Lung (tissue), 17 donors: ENCODE measurements at places on chromosomes 5 and 9.

DNA sequence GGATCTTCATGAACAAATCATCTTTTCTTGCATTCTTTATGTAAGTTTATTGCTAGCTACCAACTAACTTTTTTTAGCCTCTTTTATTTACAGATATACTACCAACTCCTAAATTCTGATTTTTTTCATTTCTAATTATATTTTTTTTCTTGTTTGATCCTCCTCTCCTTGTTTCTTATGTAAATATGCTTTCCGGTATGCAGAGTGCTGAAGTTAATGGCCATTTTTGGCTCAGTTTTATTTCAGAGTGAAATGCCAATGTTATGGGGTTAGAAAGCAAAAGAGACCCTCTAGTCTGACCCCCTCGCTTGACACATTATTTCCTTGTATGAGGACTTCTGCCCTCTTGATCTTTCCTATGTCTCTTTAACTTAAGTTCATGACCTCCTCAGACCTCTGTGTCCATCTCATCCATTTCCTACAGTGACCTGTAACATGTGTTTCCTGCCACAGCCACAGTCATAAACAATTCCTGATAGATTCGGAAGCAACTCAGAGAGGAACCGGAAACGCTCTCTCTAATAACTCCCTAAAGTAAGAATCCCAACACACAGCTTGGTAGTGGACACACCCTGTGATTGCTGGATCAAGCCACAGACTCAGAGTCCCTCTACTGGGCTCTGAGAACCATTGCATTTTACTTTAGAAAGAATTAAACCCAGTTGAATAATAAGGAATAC, 42.9 kb upstream of the AFAP1L1 start:
- DNase-seq: peak; percentile 94

- DNase-seq: no peak
These were observed 29.9 kb downstream of the TUT7 start for GRCh38 chr9:86324308-86324707.

GRCh38 chr9:137837345-137838278, 40.0 kb upstream of the CACNA1B start:
- no peak for DNase-seq

GRCh38 chr5:52674815-52675545, 112.7 kb upstream of the ITGA1 start:
- DNase-seq: peak; percentile 15

GRCh38 chr5:22985446-22985845, 132.3 kb upstream of the CDH12 start:
- DNase-seq: no peak

GRCh38 chr9:134099123-134099761, 31.4 kb upstream of the BRD3 start:
- no peak for DNase-seq

DNA sequence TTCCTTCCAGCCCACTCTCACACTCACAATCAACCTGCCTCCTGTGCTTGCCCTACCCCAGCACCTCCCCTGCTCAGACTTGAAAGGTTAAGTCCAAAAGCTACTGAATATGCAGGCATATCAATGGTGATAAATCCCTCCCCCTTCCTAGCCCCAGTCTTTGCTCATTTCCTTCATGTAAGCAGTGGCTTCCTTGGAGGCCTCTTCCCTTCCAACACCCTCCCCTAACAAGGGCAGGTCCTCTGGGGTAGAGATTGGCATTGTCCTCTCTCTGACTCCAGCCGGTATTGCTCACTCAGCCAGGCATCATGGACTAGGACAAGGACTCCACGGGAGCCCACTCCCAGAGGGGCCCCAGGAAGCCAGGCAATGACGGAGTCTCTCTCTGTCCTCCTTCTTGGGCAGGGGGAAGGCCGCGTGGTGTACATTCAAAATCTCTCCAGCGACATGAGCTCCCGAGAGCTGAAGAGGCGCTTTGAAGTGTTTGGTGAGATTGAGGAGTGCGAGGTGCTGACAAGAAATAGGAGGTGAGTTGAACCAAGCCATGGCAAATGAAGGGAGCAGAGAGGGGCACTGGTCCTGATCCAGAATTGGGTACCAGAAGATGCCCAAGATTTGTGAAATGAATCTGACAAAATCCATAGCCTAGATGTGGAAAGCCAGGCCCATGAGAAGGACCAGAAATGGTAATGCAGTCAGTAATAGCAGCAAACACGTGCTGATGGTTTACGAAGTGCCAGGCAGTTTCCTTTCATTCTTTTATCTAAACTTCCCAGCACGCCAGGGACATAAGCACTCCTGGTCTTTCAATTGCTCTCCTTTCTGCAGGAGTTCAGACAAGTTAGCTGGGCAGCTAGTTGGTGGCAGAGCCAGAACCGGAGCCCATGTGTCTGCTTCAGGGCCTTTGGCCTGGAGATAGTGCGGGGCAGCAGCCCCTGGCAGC, 102.5 kb downstream of the PDE6A start:
- DNase-seq: no peak

- no peak for DNase-seq
These were observed 223.0 kb downstream of the IRX1 start for GRCh38 chr5:3818624-3819023.

GRCh38 chr5:2199697-2200096, 317.0 kb upstream of the IRX4 start:
- DNase-seq: no peak

DNA sequence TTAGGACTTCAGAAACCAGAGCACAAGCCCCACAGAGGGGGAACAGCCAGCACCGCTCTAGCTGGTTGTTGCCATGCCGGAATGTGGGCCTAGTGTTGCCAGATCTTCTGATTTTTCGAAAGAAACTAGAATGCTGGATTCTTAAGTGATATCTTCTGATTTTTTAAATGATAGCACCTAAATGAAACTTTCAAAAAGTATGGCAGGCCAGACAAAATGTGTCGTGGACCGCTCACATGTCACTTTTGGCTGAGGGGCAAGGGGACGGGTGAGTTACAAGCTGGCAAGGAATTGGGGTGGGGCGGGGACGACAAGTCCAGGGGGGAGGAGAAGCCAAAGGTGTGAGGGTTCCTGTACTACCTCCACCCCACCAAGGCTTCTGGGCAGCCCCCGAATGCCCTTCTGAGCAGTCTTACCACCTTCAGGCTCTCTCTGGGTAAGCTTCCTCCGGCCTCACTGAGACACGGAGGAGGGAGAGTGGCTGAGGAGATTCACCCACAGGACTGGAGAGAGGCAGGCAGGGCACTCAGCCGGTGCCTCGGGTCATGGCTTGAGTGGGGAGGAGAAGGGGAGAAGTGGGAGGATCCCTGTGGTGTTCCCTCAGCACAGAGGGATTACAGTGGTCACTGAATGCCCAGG, 10.3 kb downstream of the B4GALT7 start:
- no peak for DNase-seq

DNA sequence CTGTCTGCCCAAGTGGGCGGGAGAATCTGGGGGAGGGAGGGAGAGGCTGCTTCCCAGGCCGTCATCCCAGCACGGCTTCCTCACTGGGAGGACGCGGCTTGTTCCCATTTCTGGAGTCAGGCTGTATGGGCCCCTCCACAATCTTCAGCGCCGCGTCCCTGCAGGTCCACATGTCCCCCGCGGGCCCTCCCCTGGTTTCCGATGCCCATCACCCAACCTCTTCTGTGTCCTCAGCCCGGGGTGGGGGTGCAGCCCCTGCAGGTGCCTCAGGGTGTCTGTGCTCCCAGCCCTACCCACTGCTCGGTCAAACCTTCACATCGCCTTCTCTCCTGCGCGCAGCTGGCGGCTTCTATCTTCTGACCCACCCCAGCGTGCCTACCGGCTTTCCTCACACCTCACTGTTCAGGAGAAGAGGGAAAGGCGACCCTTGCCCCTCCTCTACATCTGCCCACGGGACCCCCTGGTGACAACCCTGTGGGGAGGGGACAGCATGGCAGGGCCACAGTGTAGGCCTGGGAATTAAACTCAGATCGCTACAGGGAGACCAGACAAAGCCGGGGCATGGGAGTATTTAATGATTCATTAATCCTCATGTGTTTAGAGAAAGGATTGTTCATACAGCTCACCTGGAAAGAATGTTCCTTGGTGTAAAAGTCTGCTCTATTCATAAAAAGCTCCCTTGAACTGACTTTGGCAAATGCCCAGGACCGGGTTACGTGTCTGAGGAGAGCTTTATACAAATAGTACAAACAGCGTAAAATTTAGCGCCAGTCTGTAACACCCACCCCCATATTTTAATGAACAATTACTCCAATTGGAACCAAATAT, 145.1 kb downstream of the IRX1 start:
- peak; percentile 61 for DNase-seq

GRCh38 chr9:28413471-28413870, 840.2 kb upstream of the C9orf72 start:
- DNase-seq: no peak

DNA sequence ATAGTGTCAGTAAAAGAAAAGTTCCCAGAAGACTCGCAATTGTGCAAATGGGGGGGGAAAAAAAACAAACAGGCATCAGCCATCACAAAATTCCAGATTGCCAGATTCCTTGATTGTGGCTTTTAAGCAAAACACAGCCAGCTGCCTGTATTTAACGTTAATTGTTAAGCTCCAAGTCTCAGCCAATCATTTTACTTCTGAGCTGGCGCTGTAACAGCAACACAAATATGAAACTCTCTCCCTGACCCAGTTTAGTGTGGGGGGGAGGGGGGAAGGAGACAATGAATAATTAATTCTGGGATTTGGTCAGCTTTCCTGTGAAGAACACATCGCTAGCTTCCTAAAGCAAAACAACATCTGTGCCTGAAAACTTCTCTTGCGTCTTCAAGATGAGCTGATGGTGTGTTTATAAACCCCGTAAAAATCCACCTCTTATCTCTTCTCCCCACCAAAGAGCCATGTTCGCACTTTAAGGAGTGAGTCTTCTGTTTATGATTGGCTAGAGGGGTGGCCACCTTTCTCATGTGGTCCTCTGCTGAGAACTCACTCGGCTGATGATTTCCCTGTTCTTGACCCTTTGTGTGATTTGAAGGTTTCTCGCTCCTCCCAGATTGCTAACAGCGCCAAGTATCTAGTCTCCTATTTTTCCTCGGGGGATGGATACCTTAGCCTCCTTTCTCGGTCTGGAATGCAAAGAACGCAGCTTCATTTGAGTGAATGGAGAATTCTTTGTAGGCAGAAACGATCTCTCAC, 160.2 kb upstream of the DAPK1 start:
- DNase-seq: peak; percentile 47

DNA sequence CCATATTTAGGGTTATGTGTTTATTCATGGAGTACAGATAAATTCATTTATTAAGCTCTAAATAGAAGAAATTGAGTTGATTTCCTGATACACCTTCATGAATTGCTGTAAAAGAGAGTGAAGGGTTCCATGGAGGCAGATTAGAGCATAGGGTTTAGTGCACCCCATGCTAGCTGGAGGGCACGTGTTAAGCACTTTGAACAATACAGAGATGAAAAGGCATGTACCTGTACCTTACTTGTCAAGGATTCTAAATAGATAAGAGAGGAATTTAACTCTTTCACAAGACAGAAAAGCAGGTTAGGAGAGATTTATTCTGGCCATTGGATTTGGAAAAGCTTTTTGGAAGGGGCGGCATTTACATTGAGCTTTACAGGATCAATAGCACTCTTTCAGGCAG, 23.3 kb downstream of the TNFAIP8 start:
- DNase-seq: peak; percentile 3

DNA sequence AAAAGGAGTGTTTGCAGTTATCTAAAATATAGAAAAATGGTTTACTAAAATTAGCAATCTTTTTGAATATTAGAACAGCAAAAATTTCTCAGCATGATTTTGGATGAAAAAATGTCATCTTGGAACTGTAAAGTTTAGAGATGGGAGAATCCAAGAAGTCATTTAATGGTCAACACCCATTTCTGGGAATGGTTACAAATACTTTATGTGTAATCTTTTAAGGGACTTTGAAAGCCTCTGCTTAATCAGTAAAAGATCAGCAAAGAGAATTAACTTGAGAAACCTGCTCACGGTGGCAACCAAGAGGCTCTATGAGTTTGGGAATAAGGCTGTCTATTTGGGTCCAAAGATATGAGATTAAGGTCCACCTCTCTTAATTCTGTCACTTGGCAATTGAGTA, 13.0 kb downstream of the C1QTNF3 start:
- DNase-seq: no peak

GRCh38 chr5:109364977-109365376, 44.8 kb downstream of the PJA2 start:
- no peak for DNase-seq

DNA sequence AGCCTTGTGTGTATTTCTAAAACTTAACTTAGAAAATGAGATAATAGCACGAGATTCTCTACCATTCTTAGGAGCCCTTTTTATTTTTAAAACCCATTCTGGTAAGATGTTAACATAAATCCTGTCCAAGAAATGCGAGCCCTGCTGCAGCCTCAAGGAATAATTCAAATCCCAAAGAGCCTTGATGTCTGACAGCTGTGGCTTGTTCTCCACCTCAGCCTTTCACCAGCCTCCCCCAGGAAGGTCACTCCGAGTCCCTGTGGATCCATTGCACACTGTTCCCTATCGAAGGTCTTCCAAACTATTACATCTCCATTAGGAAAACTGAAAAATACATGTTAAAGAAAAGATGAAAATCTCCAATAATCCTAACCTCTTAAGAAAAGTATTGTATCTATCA, 98.5 kb upstream of the S1PR3 start:
- no peak for DNase-seq

GRCh38 chr5:148708854-148709253, 54.5 kb upstream of the HTR4 start:
- no peak for DNase-seq

DNA sequence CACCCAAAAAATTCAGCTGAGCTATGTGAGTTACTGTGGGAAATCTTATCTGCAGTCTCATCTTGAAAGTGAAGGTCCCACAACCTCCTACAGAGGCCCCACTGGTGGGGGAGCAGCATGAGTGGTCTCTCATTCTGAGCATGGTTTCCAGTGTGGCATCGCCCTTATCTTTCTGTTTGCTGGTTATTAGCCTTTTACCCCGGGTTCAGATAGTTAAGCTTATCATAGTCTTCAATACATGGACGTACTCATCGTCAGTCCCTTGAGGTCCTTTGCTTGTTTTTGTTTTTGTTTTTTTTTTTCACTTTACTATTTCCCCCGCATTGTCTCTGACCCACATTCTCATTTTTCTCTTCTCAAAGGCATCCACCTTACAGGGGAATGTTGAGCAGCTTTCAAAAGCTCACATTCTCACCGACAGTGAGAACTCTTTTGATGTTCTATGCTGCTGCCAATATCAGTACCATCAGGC, 7.7 kb upstream of the HAVCR2 start:
- DNase-seq: no peak

- peak; percentile 77 for DNase-seq
These were observed 157.2 kb upstream of the CD180 start for GRCh38 chr5:67353500-67354450.

- peak; percentile 48 for DNase-seq
These were observed 50.5 kb upstream of the COL5A1 start for GRCh38 chr9:134591082-134591571.
